ENCODE measurements at places on chromosomes 2 and 18.

GRCh38 chr2:85428343-85428881, 9.9 kb downstream of the SH2D6 start:
- no peak for DNase-seq

DNA sequence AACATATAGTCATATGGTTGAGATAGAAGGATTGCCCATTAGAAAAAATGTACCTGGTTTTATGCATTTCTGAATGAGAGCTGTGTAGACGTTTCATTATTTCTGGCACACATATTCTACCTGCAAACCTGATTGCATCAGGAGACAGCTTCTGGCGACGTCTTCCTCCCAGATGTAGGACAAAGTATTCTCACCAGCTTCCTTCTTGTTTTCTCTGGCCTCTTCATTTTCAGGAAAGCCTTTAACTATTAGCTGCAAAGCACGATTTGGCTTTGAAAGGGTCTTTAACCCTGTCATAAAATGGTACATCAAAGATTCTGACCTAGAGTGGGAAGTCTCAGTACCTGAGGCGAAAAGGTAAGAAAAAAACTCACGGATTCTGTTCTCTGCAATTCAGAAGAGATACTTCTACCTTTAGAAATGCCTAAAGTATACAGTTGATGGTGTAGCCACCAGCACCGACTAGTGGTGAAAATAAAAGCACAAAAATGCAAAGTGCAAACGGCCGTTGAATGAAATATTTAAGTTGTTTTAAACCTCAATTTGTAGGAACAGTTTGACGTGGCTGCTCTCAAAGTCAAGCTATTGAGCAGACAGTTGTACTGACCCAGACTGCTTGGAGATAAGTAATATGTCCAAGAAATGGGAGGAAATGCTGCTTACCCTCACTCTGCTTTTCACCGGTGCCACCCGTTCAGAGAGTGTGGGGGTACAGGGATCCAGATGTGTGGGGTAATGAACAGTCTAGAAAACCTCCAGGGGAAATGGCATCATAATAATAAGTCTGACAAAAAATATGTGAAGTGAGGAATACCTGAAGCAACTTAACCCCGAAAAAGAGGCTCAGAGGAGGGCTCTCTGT, 20.2 kb downstream of the IL18RAP start:
- DNase-seq: no peak

DNA sequence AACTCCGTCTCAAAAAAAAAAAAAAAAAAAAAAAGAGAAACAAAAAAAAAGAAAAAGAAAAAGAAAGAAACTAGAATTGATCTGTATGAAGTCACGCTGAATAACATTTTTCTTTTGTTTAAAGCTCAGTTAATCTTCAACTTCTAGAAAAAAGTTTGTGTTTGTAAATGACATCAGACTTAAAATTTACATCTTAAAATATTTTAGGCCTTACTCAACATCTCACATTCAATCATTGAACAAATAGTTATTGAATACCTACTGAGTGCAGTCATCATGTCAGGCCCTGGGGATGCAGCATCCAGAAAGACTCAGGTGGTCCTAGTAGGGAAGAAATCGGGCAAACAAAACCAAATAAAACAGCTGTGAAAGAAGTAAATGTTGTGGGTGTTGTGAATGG, 292.3 kb upstream of the FANCL start:
- no peak for DNase-seq

DNA sequence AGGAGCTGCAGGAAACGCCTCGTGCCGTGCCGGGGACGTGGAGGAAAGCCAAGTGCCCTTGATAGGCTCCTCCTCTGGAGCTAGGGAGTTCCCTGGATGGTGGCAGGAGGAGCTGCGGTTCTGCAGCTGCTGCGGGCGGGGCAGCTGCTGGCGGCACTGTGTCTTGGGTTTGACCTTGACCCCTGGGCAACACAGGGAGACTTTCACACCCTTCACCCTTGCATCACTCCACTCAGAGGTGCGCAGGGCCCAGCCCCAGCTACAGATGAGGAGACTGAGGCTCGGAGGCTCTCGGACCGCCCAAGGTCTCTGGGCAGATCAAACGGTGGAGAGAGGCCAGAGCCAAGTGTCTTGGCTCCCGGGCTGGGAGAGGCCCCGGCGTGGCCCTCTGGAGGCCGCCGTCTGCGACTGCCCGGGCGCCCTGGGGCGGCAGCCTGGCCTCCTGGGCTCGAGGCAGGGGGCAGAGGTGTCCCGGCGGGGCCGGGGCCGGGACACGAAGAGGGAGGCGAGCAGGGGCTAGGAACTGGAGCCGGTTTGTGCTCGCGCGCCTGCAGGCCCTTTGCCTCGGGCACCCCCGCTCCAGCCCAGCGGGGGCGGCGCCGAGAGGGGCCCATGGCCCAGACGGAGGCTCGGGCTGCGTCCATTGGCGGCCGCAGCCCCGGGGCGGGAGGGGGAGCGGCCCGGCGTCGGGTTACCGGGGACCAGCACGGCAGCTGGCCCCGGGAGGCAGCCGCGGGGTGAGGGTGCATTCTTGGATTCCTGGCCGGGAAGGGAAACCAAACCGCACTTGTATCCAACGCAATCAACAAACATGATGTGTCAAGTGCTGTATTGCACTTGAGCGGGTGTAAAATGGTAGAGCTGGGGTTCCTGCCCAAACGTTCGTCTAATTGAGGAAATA, 129.6 kb upstream of the SLC1A4 start:
- peak; percentile 86 for DNase-seq

- DNase-seq: no peak
These were observed 301.5 kb upstream of the TFPI start for GRCh38 chr2:187855689-187856088.

DNA sequence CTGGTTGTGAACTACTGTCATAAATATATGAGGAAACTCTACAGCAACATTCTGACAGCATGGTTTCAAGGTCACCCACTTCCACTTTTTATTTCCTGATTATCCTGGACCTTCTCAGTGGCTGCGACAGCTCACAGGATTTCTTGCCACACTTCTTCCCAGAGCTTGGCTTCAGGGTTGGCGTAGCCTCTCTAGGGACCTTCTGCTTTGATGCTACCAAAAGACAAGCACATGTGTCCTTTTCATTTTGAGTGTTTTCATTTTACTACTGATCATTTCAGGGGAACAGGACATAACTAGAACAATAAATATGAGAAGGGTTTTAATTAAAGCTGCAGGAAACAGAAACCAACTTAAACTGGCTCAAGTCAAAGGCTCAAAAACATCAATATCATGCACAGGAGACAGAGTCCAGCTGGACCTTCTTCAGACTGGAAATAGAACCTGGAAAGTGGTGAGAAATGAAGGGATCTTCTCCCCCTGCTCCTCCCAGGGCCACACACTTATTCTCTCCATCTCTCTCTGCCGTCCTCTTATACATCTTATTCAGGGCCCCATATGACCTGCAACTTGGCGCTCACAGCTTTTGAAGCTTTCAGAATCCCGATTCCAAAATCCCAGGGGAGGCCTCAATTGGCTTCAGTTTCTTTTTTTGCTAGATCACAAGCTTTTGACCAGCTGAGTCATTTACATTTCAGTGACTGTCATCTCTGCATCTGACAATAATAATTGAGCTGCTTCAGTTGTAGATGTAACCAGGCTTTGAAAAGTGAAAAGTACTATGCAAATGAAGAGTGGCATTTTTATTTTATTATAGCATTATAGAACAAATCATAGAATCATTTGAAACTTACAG, 9.7 kb downstream of the VIT start:
- DNase-seq: no peak

DNA sequence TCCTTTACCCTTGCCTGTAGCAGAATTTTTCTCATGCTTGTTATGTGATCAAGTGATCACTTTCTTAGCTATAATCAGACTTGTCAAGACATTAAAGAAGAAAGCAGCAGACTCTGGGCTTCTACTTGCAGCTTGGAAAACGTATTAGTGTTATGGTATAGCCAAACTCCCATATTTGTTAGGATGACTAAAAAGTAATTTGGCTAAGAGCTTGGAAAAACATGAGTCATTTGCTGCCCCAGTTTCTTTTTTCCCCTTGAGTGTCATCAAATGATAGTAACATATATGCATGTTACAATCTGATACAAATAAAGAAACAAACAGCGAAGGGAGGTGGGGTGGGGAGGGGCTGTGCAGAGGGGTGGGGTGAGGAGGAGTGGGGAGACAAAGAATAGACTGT, 155.5 kb downstream of the IKZF2 start:
- DNase-seq: no peak

- DNase-seq: no peak
These were observed 2.3 kb downstream of the HES6 start for GRCh38 chr2:238237431-238238135.

GRCh38 chr2:55014962-55015939, 35.0 kb downstream of the RTN4 start:
- DNase-seq: no peak

- no peak for DNase-seq
These were observed 41.1 kb upstream of the VIT start for GRCh38 chr2:36655453-36655852.

DNA sequence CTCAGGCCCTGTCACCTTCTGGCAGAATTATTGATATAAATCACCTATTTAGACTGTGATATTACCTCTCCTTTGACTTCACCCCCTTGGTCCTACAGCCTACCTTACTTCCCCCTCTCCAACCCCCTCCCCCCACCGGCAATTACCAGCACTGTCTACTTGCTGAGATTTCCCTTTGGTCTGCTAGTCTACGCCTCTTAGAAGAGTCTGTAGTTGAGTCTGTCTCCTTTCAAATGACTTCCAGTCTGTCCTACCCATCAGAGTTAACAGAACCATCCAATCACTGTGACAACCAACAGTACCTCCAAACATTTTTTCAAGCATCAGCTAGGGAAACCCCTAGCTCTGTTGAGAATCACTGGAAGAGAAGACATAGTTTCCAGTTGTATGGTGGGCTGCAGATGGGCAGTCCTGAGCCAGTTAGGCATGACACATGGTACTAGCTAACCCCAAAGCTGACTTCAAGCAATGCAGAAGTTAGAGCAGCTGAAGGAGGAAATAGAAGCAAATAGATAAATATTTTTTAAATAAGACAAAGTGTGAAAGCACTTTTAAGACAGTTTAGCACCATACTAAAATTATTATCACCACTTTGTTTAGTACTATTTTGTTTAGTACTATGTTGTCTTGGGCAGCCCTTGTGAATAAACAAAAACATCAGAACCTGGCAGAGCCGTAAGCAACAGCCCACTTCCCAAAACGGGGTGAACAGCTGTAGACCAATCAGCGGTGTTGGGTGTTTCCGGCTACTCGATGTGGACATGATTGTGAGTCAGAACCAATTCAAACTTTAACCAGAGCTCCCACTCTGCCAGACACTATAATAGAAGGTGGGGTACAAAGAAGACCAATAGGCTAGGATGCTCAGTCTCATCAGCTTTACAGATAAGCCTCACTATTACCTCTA, 2.7 kb upstream of the ASNSD1 start:
- no peak for DNase-seq

GRCh38 chr2:28209261-28209691, 183.4 kb upstream of the FOSL2 start:
- DNase-seq: no peak

- no peak for DNase-seq
These were observed 84.2 kb upstream of the PIK3C3 start for GRCh38 chr18:41870817-41871216.

DNA sequence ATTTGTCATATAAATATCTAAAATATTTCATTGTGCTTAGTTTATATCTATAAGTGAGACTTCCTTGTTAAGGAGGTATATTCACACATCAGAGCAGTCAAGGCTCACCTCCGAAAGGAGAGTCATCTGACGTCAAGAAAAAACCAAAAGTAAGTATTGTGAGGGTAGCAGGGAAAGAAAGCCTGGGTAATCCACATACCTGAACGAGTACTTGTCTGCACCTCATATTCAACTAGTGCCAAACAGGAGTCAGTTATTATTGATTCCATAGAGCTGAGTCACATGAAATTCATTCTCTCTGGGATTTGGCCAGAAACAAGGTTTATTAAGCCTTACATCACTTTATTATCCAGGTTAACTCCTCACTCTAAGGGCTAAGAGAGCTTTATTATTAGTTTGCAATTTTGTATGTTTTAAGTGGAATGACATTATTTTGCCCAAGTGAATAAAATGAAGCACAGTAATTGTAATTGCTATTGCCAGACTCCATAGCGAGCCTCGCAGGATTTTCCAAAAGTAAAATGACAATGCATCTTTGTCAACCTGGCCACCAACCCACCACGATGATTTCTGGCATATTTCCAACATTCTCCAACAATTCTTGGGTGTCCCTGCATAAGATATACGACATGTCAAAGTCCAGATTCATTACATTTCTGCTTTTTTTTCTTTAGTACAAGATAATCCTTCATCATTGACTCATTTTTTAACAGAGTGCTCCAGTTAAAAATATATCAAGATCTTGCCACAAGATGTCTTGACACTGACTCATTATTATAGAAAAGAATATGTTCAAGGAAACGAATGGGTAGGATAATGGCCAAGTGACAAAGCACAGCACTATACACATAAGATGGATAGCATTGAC, 1210.4 kb upstream of the ACVR2A start:
- no peak for DNase-seq

GRCh38 chr2:776487-776886, 99.3 kb upstream of the TMEM18 start:
- no peak for DNase-seq

DNA sequence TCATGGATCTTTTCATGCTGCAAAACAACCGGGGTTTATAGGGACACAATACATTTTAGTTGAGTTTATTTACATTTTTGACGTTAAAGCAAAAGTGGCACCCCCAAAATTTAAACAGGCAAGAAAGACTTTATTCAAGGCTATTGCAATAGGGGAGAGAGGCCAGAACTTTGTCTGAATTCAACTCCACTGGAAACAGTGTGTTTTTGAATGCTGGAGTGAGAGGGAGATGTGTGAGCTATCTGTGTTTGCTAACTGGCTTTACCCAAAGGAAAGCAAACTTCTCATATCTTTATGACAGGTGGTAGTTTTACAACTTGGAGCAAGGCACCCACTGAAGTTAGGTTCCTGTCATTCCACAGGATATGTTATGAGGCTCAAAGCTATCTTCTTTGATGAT, 207.4 kb downstream of the AGPS start:
- no peak for DNase-seq

DNA sequence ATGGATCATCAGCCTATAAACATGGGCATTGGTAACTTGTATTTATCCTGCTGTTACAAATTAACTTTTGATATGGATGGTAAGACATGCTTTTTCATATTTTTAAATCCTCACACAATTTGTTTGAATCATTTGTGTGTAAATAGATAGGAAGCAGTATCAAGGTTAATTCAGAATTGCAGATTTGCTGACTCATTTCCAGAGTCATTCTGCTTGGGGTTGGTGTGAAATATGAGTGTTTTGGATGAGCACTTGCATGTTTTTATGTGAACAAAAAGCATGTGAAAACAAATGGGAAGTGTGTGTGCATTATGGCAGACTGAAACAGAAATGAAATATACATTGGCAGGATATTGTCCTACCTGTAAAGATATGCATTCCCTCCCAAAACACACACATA, 11.8 kb downstream of the CCDC85A start:
- DNase-seq: no peak

GRCh38 chr2:223744580-223744979, 92.8 kb downstream of the AP1S3 start:
- no peak for DNase-seq

- DNase-seq: peak; percentile 66
These were observed 80.5 kb upstream of the ITPRID2 start for GRCh38 chr2:181810823-181811695.

GRCh38 chr2:15226661-15227060, 334.5 kb downstream of the NBAS start:
- DNase-seq: no peak

- no peak for DNase-seq
These were observed 148.5 kb downstream of the GFPT1 start for GRCh38 chr2:69238449-69239031.

GRCh38 chr2:217360781-217361482, 501.1 kb upstream of the TNP1 start:
- peak; percentile 45 for DNase-seq

- peak; percentile 16 for DNase-seq
These were observed 72.5 kb downstream of the DHRS9 start for GRCh38 chr2:169141713-169142352.

All from DMS153 (cell line).